ENCODE measurements at places on chromosomes 13 and 19.
A peak's percentile ranks its signal among the peaks of the same experiment; 100 is the strongest.

- no peak for DNase-seq
Measured at GRCh38 chr19:956766-957440, 27.2 kb upstream of the WDR18 start.

DNA sequence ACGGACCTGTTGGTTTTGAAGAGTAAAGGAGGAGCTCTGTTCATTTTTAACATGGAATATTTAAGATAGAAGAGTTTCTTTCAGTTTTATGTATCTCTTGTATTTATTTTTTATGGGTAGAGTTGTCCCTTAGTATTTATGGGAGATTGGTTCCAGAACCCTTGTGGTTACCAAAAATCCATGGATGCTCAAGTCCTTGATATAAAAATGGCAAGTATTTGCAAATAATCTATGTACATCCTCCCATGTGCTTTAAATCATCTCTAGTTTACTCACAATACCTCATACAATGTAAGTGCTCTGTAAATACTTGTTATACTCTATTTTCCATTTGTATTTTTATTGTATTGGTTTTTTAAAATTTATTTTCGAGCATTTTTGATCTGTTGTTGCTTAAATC, 63.1 kb downstream of the TM9SF2 start:
- DNase-seq = no peak

- DNase-seq = no peak
Measured at GRCh38 chr19:4194353-4194752, 11.9 kb downstream of the ANKRD24 start.

- no peak for DNase-seq
Measured at GRCh38 chr19:15231271-15231670, 977 bp downstream of the EPHX3 start.

DNA sequence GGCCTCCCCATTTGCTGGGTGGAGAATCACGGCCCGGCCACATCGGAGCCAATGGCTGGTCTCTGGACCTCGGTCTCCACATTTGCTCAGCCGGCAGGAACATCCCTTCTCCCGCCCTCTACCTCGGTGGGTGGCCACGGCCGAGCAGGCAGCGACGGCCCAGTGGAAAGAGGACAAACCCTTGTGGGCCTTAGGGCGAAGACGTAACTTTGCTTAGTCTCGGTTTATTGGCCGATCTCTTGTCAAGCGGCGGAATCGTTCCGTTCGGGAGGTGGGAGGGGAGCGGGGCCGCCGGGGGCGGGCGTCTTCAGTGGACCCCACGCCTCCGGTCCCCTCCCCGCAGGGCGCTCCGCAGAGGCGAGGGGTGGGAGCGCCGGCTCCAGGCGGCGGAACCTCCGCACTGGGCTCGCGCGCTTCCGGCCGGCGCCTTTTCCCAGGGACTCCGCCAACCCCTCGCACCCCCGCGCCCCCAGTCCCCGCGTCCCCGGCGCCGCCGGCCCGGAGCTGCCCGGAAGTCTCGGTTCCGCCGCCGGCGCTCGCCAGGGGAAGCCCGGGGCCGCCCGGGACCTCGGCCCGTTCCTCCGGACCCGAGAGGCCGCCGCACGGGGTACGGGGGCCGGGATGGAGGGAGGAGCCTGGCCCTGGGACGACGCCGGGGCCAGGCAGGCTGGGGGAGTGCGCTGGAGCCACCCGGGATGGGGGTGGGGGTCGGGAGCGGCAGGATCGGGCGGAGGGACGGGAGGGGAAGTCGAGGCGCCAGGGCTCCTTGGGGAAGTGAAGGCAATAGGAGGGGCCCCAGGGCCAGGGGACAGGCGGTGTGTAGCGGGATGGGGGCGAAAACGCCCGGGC, at the start of gene ZNF580:
TSS of gene ZNF580 (plus strand) at position 426 of the 849 bp plus-strand sequence. CDS start 1,507 bp downstream, outside the sequence.
- DNase-seq = peak; percentile 51

GRCh38 chr13:28099396-28100149, 803 bp downstream of the FLT3 start:
- DNase-seq = no peak
